ENCODE measurements at places on chromosomes 7 and 10.

GRCh38 chr7:110621289-110621688 is 469.6 kb upstream of the LRRN3 start:
- DNase-seq: no peak

- no peak for DNase-seq
Observed at GRCh38 chr10:29991382-29991781, 68.0 kb downstream of the JCAD start.

GRCh38 chr7:107232568-107233090 is 63.8 kb downstream of the HBP1 start:
- no peak for DNase-seq

- no peak for DNase-seq
Observed at GRCh38 chr7:36961097-36961496, 236.8 kb upstream of the AOAH start.

DNA sequence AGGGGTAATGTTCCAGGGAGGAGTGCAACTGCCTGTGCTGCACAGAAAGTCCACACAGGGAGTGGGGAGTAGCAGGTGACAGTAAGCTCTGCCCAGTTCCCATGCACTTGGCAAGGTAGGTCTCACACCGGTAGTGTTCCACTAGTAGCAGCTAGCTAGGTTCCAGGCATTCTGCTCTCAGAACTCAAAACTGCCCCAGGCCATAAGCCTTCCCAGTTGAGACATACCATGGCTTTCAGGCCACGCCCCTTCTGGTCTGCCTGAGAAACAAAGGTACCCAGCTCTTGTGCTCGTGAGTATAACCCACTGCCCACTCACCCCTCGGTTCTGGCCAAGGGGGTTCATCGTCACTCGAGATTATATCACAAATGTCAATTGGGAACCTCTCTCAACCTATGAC is 12.6 kb downstream of the CASP7 start:
- DNase-seq: no peak

GRCh38 chr10:70549962-70550458 is 52.5 kb downstream of the PRF1 start:
- peak; percentile 65 for DNase-seq

DNA sequence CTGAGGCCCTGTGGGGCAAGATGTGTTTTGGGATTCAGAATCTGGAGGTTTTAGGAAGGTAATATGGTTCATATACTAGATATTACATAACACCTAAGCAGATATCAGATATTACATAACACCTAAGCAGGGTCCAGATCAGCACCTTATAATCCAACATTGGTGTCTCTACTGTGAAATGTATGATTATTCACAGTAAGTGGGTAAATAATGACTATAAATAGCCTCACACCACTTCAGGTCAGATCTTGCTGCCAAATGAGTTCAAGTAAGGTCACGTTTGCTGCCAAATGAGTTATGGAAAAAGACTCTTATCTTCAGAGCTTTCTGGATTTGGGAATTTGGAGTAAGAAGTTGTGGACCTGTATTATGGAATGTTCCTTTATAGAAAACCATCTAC is 14.6 kb downstream of the ADRB1 start:
- DNase-seq: no peak

DNA sequence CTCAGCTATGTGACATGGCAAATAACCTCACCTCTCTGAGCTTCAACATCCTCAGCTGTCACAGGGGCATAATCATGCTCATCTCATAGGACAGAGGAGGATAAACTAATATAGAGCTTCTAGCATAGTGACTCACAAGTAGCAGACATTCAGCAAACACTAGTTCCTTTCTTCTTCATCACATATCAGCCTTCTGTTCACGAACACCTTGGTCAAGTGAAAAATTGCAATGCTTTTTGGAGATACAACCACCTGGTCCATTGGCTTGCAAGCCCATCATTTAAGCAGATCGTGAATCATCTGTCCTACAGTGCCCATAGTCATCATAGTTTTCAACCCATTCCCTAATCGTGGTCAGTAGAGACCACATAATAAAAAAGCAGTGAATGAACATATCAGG is 277.9 kb upstream of the YAE1 start:
- no peak for DNase-seq

DNA sequence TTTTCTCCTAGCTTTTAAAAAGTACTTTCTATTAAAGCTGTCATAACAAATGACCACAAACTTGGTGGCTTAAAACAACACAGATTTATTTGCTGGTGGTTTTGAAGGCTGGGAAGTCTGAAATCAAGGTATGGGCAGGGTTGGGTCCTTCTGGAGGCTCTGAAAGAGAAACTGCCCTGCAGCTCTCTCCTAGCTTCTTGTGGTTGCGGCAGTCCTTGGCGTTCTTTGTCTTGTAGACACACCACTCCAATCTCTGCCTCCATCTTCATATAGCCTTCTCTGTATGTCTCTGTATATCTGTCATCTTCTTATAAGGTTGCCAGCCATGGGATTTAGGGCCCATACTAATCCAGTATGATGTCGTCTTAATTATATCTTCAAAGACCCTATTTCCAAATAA is 79.4 kb upstream of the PRR15 start:
- no peak for DNase-seq
